ENCODE measurements at places on chromosomes 11 and 22.
A peak's percentile ranks its signal among the peaks of the same experiment; 100 is the strongest.

GRCh38 chr22:38454353-38455075 is 485 bp downstream of the KCNJ4 start:
- DNase-seq, result no peak

GRCh38 chr11:2540992-2541680 is 96.3 kb downstream of the KCNQ1 start:
- no peak for DNase-seq

DNA sequence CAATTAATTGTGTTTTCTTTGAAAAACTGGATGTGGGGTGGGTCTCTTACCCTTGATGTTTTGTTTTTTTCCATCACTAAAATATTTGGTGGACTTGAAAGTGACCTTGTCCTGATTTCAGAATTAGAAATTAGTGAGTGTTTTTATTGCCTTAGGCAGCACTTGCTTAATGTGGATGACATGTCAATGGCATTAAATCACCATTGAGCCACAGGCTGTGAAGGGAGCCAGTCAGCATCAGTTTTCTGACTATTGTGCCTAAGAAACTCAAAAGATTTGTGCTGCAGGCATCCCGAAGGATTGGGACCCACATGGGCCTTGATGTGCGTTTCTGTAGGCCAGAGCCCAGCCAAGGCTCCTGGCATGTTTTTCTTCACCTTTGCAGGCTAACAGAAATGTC is 53.8 kb downstream of the SWAP70 start:
- DNase-seq, result no peak

DNA sequence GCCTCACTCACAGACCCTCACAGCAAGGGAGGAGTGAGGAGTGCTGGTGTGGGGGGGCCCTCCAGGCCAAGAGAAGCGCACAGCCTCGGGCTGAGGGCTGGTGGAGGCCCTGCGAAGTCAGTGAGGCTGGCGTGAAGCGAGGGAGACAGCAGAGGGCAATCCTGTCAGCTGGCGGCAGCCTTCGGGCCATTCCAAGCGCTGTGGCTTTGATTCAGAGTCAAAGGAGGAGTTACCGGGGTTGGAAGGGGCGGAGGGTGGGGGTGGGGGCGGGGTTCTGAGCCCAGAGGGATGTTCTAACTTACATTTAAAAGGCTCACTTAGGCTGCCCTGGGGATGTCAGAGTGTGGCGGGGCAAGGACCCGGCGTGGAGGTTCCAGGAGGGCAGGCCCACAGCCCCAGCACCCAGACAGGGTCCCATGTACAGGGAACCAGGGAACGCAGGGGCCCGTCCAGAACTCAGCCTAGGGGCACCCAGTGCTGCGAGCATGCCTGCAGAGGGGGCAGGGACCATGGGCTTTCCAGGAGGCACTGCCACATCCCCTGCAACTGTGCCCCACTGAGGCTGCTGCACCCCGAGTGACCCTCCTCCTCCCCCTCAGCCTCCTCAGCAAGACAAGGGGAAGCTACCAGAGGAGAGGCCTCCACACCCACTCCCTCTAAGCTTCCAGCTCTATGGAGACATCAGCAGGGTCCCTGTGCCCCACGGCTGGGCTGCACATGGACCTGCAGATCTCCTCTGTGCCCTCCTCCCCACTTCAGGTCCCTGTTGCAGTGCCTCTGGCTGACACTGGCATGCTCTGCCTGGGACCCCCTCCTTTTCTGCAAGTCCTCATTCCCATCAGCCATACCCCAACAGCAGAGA is 39.7 kb upstream of the TTLL12 start:
- no peak for DNase-seq

DNA sequence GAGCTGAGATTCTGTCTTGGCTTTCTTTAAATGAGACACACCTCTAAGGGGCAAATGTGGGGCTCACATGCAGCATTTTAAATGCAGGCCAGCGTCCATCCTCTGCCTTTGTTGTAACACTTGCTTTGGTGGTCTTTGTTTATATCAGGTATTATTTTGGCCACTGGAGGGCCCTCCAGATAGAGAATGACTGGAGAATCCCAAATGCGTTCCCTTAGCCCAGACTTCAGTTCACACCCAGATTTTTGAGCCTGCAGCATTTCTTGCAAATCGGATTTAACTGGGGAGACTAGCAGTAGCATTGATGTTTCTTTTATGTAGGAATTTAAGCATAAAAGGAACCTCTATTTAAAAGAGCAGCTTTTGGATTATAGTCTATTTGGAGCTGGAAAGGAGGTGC is 200.2 kb upstream of the SORL1-AS1 start:
- DNase-seq, result no peak

DNA sequence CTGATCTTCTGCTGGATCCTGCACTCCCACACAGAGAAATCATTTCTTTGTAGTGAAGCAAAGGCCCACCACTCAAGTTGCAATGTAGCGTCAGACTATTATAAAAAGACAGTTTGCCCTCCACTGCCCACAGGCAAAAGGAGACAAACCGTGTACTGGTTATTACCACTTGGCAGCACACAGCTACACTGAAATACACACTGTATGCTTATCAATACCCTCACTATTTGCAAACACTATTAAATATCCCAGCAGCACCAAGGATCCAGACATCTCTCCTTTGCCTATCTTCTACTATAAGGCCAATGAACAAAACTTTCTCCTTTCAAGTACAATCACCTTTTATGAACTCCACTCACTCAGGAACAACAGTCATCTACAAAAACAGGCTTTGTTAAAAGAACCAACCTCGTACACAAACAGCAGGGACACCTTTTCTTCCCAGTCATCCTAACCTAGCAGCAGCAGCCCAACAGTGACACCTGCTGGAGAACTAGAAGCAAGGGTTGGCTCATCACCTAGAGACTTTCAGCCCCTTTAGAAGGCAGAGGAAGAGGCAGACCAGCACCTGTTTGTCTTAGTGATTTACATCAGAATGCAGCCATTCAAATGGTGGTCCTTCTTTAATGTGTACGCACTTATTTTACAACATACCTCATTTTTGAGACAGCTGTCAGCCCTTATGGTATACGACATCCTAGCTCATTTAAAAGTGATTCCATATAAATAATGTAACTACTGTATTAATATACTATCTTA is 56.1 kb downstream of the AMBRA1 start:
- peak; percentile 71 for DNase-seq

GRCh38 chr11:33258631-33259205 is 1.5 kb downstream of the HIPK3 start:
- no peak for DNase-seq

GRCh38 chr22:43110444-43110926 is at the start of gene BIK:
Gene BIK, plus strand, starts transcription at chr22:43110750. Its CDS starts 13,273 bp downstream, at chr22:43124023.
- peak; percentile 75 for DNase-seq

DNA sequence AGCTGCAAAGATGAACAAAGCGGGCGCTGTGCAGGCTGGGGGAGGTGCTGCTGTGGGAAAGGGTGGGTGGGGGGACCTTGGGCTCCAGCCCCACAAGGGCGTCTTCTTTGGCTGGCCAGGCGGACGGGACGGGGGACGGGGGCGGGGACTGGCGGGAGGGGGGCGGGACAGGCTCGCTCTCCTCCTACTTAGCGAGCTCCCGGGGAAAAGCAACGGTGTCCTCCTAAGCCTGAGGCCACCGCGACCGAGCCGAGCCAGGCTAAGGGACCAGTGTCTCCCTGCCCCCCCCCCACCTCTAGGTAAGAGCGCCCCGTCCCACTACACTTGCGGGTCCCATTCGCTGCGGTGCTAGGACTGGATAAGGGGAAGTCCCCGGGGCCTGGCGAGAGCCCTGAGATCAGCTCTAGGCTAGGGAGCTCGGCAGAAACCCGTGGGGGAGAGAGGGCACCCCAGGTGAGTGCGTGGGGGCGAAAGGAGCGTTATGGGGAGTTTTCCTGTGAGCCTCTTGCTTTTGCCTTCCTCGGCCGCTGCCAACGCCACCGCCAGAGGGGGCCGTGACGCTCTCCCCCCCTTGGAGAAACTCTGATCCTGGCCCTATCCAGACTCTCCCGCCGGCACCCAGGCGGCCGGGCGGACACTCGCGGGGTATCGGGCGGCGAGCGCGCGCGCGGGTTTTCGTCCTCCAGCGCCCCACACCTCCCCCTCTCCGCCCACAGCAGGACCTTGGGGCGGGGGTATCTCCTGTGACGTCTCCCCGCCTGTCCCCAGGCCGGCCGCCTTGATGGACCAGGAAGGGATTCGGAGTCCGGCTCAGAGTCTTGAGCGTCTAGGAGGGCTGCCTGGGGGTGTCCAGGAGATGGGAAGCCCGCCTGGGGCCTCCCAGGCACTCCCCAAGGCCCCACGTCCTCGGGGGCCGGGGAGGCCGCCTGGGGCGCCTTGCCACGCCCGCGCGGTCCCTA is at the start of gene PHLDB1:
TSS of gene PHLDB1 (plus strand) at position 215 of the 959 bp plus-strand sequence. CDS start 6,222 bp downstream, outside the sequence.
- DNase-seq, result peak; percentile 75

DNA sequence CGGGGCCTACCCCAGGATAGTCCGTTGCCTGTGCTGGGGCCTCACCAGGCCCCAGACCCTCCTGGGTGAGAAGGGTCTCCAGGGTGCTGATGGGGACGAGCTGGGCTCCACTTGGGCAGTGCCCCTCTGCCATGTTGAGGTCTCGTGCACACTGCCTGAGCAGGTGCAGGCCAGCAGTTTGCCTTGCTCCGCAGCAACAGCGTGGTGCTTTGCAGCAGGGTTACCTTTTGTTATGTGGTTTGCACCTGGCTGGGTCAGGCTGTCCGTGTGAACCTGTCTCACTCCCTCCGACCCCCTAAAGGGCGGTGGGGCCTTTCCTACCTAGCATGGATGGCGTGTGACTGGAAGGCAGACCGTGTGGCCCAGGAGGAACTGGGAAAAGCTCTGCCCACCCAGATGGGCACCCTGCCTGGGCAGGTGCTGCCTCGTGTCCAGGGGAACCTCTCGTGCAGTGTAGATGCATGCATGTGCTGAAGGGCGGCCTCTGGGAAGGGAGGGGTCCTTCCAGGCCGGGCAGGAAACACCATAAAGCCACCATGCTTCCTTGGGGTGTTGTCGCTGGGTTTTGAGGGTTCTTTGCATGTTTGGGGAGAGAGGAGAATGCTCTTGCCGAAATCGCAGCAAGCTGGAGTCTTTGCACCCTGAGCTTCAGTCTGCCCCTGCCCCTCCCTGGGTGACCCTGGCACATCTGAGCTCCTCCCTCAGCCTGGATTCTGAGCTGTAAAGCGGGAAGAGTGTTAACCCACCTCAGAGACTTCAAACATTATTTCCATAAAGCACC is 75.4 kb upstream of the PPARA start:
- no peak for DNase-seq

DNA sequence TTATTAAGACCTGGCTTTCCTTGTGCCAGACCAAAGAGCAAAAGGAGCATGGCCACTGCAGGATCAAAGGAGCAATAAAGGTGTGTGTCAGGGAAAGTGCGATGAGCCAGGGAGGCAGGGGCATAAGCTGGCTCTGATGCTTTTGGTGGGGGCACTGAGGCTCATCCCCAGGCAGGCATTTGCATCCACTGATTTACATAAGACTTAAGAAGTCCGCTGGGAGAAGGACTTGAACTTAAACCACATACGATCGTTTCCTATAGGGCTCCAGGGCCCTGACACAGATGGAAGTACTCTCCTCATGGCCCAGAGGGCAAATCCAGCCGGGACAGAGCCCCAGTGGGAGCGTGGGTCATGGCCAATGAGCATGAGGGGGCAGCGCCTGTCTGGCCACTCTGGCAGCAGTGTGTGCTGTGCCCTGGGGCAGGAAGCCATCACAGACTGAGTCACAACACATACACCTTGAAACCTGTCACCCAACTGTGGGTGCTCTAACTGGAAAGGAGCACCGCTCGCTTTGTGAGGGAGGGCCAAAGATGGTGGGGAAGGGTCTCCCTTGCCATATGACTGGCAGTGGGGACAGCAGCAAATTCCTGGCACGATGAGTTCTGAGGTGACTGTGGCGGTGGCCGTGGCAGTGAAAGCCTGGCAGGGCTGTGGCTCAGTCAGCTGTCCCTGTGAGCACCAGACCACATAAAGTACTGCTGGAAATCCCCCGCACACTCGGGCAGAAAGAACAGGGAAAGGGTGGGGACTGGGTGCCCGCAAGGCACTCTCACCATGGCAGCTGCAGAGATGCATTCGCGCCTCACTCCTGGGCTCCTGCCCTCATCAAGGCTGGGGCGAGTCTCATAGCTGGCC is 79.4 kb upstream of the LMO1 start:
- DNase-seq, result peak; percentile 54

DNA sequence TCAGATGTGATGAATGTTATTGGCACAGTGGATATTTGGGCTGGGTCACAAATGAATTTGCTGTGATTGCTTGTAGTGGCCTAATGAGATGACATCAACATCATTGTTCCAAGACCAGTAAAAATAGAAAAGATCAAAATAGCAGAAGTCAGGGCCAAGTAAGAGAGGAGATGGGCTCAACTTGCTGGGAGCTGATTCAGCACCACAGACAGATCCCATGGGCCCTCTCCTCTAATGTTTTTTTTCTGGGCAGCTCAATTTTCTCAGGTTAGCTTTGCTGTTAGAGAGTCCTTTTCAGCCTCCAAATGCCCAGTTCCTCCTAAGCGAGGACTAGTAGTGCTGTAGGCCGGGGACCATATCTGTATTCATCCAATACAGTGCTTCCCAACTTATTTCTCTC is 86.0 kb upstream of the IZUMO1R start:
- DNase-seq, result no peak

DNA sequence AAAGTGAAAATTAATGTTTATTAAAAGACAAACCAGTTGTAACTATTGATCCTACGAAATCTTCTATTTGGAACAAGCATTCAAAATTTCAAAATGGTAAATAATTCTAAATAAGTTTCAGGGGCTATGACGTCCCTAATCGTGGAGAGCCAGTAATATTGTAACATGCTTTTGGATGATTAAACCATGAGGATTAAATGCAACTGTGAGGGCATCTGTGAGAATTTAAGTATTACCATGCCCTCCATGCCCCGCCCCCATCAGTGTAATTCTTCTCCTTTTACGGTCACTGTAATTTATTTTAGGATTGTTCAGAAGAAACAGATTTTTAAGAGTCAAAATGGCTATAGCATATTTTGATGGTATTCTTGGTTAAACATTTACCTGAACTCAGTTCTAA is 133.2 kb downstream of the APOL5 start:
- no peak for DNase-seq

- DNase-seq, result peak; percentile 25
Measured at GRCh38 chr11:8004008-8004407, 16.9 kb downstream of the EIF3F start.

DNA sequence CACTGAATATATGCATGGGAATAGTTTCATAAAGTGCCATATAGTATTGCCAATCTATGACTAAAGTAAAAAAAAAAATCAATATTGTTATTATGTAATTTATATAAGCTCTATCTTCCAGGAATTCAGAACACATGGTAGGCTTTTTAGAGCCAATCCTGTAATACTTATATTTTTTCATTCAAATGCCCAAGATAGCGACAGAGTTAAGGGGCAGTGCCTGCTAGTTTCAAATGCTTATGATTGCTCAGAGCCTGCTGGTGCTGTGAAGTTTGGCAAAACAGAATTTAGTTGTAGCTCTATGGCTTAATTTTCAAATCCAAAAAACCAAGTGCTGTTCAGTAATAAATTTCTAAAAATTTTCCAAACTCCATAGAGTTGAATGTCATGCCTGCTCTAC is 39.0 kb upstream of the BLID start:
- no peak for DNase-seq

GRCh38 chr22:48717883-48718817 is 1109.5 kb downstream of the BRD1 start:
- no peak for DNase-seq

DNA sequence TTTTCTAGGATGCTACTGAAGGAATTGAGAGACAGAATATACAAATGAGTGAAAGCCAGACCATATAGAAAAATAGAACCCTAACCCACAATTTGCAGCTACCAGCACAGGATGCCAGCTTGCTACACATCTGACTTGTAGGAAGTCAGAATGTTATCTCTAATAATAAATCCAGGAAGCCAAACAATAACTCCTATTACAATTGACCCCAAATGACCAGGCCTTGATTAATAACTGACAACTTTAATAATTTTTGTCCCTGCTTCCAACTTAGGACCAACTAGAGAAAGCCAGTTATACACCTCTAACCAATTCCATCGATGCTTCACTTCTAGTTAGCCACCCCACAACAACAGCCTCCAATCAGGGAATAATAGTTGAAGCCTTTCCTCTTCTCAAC is 193.4 kb downstream of the CASP12 start:
- no peak for DNase-seq
